Stimulated activated CD4-positive, alpha-beta T cell treated with anti-CD3 and anti-CD28 coated beads, Interleukin-4, amount 100 ng/mL, for 48 hours (primary cell): ENCODE measurements at places on chromosomes 6 and 20.

DNA sequence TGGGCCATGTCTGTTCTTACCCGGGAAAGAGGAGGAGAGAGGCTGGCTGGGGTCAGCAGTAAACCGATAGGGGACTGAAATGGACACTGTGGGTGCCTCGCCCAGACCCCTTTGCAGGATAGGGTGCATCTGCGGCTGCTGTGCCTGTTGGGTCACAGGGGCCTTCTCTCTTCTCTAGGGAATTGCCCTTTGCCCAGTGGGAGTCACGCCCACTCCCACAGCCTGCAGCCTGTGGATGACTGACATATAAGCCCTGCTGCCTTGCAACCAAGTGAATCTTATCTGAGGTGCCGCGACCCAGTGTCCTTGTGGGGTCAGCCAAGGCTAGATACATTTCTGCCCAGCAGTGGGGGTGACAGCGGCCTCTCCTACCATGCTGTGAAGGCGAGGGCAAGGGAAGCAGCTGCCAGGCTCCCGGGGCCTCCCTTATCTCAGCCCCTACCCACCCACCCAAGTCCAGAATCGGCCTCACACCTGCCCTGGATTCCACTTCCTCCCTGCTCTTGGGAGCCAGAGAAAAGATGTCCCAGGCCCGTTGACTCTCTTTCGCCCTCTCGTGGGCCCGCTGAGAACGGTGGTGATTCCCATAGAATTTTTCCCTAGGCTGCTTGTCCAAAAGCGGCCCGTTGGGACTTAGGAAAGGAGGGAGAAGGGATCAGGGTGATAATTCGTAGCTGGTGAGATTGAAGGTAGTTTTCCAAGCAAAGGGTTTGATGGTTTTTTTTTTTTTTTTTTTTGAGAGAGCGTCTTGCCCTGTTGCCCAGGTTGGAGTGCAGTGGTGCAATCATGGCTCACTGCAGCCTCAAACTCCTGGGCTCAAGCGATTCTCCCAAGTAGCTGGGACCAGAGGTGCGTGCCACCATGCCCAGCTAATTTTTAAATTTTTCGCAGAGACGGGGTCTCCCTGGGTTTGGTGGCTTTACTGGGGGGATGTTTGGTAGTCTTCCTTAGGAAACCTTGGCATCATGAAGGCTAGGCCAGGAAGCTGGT is 76.4 kb upstream of the RNF24 start:
- peak; percentile 36 for DNase-seq

DNA sequence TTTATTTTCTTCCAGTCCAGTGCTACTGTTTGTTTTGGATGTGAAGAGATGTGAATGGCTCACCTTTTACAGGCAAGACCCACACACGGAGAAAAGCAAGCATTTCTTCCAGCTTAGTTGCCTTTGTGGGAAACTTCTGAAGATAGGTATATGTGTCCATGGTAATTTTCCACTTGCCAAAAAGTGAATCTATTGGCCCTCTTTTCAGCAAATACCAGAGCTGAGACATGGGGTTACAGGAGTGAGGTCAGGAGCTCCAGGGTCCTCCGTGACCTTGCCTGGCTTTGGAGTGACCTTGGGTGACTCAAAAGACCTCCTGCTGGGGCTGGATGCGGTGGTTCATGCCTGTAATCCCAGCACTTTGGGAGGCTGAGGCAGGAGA is 166.7 kb downstream of the SCML4 start:
- DNase-seq: no peak

- DNase-seq: no peak
Measured at GRCh38 chr20:23293689-23294088, 56.9 kb upstream of the NXT1 start.

DNA sequence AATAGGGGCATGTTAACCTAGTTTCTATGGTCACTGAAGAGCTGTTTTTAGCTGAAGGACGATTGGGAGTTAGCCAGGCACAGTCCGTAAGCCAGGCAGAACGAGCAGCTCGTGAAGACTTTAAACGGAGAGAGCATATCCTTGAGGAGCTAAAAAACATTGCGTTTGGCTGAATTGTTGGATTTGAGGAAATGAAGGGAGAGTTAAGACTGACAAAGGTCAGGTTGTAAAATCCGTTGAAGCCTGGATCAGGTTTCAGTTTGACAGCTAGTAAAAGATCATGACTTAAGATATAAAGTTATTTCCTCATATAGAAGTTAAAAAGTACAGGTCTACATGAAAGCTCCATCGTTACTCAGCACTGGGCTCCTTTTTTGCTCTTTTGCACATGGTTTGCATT is 2.8 kb downstream of the DBNDD2 start:
- DNase-seq: no peak

- DNase-seq: no peak
Measured at GRCh38 chr20:43349841-43350240, 107.9 kb upstream of the SRSF6 start.

GRCh38 chr20:45246109-45246508 is 8.3 kb downstream of the SLPI start:
- no peak for DNase-seq

DNA sequence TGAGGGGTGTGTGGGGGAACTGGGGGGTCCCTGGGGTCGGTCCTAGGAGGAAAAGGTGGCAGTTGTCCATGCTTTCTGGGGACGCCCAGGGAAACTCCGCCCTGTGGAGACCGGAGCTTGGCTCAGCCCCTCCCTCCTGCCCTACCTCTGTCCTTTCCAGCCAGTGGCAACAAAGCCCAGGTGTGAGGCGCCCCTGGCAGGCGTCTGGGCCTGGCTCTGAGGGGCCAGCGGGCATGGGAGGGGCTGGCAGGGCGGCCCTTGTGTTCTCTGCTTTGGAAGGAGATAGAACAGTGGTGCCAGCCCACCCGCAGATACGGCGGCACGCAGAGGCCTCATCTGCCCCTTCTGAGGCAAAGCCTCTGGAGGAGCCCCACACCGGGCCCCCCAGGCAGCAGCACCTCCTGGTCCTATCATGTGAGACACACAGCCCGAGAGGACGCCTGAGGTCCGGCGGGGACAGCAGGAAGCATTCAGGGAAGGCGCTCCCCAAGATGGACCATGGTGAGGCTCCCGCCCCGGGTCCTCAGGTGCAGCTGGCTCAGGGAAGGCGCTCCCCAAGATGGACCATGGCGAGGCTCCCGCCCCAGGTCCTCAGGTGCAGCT is 47.9 kb downstream of the YTHDF1 start:
- no peak for DNase-seq

- no peak for DNase-seq
Measured at GRCh38 chr20:23049201-23050075, at the start of gene THBD. Gene THBD (minus strand): TSS chr20:23049672. CDS start chr20:23049504, 168 bp downstream.

DNA sequence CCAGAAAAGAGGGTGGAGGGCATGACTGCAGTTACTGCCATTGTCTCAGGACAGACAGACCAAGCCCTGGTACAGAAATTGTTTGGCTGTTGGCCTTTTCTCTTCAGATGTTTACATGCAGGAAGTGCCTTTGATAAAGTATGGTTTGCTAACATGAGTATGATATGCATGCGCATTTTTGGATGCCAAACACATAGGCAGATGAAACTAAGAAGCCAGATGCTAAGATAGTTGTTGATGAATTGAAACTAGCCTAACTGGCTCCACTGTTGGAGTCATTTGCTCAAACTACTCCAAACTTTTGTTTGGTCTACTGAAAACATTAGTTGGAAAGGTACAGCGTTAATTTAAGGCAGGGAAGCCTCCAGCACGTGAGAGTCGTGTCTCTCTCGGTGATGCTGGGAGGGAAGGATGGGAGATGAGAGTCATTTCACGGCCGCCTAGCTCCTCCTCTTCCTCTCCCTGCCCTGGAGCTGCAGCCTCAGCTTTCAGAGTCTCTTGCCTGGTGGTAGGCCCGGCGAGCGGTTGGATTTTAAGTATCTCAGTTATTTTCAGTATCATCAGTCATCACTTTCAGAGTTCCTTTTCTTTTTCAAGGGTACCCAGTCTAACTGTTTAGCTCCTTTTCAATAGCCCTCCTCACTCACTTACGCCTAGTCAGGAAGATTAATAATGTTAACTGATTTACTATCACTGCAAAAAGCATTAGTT is 29.7 kb downstream of the RREB1 start:
- peak; percentile 52 for DNase-seq

- DNase-seq: no peak
Measured at GRCh38 chr6:37162740-37163139, 7.2 kb upstream of the PIM1 start.

GRCh38 chr6:47362857-47363461 is 53.3 kb upstream of the TNFRSF21 start:
- DNase-seq: no peak

GRCh38 chr6:2054516-2055067 is 190.8 kb downstream of the GMDS start:
- DNase-seq: no peak

DNA sequence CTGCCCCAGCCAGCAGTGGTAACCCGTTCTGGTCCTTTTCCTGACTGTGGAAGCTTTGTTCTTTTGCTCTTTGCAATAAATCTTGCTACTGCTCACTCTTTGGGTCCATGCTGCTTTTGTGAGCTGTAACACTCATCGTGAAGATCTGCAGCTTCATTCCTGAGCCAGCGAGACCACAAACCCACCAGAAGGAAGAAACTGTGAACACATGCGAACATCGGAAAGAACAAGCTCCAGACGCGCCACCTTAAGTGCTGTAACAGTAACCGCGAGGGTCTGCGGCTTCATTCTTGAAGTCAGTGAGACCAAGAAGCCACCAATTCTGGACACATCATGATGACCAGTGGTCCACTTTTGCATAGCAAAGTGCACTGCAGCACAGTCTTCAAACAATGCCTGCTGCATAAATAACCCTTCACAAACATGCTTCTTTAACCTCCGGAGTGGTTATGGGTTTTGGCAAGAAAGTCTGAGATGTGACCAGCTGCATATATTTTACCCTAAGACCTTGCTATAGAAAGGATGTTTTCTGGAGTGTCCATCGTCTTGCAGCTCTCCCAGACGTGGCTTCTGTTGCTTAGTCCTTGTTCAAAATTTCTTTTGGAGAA is 8.9 kb upstream of the MUC22 start:
- DNase-seq: no peak

GRCh38 chr6:147604373-147604772 is 95.9 kb downstream of the SAMD5 start:
- DNase-seq: no peak

GRCh38 chr20:3456648-3457047 is 14.2 kb upstream of the ATRN start:
- no peak for DNase-seq

DNA sequence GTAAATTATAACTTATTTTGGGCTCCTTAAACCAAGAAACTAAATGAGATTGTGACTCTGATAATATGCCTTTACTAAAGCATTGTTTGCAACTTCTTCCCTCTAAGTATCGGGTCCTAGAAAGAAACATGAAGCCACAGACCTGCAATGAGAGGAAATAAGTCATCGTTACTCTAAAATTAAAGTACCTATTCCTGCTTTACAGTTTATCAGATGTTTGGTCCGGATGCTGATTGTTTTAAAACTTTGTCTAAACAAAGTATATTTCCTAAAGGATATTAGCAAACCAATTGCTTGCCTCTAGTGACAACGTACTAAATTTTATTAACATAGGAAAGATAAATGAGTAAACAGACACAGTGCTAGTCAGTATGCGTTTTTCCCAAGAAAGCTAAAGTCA is 216.8 kb downstream of the GJA1 start:
- no peak for DNase-seq

- DNase-seq: no peak
Measured at GRCh38 chr6:156450421-156450820, 326.8 kb upstream of the ARID1B start.

- no peak for DNase-seq
Measured at GRCh38 chr20:768426-768978, at the start of gene SLC52A3. Gene SLC52A3 (minus strand): TSS chr20:768500. CDS start chr20:765774, 2,726 bp downstream.

DNA sequence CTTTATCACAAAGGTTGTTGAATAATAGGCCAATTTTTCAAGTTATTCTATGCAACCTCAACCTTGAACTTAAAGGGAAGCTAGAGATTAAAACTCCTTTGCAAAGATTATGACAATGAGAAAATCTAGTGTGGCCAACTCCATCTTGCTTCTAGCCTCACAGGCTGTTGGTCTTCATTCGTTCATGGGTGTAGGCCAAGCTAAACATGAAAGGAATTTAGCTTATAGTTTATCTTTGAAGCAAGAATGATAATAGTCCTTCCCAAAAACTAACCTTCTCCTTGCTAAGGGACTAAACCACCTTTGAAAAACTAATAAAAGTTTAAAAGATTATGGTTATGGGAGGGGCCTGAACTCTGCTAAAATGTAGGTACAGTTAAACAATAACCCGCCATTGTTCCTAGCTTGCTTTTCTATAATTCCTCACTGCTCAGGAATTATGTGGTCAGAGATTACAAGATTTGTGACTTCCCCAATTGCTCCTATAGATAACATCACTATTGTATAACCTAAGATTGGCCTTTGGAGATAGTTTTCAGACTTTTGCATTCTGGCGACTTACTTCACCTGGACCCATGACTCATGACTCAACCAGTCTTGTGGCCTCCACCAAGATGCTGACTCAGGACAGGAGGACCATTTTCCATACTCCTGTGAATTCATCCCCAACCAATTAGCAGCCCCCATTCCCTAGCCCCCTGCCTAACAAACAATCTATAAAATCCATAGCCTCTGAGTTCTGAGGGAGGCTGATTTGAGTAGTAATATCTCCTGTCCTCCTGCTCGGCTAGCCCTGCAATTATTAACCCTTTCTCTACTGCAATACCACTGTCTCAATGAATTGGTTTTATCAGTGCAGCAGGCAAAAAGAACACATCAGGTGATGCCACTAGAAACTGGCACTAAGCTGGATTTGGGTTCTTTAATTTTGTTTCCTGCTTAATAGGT is 154.5 kb downstream of the CD83 start:
- no peak for DNase-seq

GRCh38 chr6:105041880-105042279 is 85.0 kb downstream of the LIN28B start:
- no peak for DNase-seq

DNA sequence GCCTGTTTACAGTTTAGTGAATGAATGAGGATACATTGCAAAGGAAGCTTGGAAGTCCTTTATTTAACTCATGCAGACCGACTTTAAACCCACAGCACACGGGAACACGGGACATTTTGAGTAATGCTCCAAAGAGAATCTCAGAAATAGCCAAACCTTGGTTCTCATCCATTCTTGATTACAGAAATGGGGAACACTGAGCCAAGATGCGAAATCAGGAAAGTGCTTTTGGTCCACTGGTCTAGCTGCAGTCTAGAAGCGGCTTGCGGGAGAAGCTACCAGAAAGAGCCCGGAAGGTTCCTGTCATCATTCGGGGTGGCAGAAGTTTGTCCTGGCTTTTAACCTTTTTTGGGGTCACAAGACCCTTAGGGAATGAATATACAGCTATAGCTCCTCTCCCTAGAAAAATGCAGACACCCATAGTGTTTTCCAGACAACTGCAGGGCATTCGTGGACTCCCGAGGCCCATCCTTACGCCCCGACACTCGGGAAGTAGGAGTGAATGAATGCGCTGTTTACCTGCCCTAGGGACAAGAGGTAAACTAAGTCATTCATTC is 475 bp upstream of the TMEM181 start:
- no peak for DNase-seq

DNA sequence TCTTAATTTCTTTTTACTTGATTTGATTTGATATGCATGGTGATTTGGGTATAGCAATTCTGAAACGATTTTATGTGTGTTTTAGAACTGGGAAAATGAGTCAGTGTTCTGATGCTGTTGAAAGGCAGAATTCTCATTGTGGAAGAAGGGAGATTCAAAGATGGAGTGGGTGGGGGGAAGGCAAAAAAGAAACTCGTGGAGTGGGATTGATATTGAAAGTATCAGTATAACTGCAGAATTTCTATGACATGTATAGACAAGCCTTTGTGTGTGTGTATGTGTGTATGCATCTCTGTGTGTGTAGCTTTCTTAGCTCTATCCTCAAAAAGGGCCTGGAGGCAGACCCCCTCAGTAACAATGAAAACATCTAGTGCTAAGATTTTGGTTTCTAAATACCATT is 184.3 kb upstream of the OLIG3 start:
- DNase-seq: no peak

- no peak for DNase-seq
Measured at GRCh38 chr20:23106271-23106851, 20.2 kb upstream of the CD93 start.

- no peak for DNase-seq
Measured at GRCh38 chr6:32379545-32379944, 7.8 kb upstream of the TSBP1 start.
